T-helper 22 cell (primary cell): ENCODE measurements at places on chromosomes 4 and X.

- peak; percentile 72 for DNase-seq
Observed at GRCh38 chrX:71098302-71098701, 2.7 kb downstream of the FOXO4 start.

- no peak for DNase-seq
Observed at GRCh38 chrX:66162331-66162822, 1.7 kb upstream of the HEPH start.

DNA sequence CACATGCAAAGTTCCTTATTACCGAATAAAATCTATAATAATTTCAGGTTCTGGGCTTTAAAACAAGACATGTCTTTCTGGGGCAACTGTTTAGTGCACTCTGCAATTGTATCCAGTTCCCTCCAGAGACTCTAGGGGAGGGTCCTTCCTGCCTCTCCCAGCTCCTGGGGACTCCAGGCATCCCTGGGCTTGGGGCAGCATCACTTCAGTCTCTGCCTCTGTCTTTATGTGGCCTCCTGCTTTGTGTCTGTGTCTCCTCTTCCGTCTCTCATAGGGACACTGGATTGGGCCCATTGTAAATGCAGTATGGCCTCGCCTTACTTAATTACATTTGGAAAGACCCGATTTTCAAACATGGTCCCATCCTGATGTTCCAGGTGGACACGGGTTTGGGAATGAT, 10.9 kb upstream of the ASMTL start:
- DNase-seq = no peak

- DNase-seq = no peak
Observed at GRCh38 chr4:158808399-158808798, 39.6 kb downstream of the FNIP2 start.

DNA sequence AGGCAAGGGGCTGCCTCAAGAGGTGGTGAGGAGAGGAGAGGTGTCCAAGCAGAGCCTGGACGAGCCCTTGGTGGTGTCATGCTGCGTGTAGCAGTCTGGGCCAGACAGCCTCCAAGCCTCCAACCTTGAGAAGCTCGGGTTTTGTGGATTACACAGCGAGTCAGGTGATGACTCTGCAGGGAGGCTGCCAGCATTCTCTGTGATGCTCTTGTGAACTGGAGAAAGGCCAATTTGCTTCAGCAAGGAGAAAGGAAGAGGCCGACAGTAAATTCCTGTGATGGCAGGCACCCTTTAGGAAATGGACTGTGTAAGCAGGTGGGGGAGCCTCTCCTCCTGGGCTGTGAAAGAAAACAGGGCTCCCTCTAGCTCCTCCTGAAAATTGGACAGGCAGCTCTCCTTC, 36.0 kb upstream of the CD99L2 start:
- no peak for DNase-seq
